ENCODE measurements at places on chromosomes 1 and 21.

GRCh38 chr1:64568171-64568450 is 98.2 kb downstream of the CACHD1 start:
- no peak for DNase-seq

DNA sequence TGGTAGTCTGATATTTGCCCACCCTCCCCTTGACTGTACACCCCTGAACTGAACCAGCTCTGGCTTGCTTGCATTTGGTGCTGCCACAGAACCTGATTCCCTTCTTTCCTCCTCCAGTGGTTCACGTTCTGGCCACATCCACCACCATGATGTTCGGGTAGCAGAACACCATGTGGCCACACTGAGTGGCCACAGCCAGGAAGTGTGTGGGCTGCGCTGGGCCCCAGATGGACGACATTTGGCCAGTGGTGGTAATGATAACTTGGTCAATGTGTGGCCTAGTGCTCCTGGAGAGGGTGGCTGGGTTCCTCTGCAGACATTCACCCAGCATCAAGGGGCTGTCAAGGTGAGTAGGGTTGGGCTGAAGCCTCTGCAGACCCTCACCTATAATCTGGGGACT is 1.8 kb downstream of the CDC20 start:
- no peak for DNase-seq

GRCh38 chr1:58104960-58105359 is 441.6 kb downstream of the OMA1 start:
- DNase-seq: no peak

GRCh38 chr21:27026501-27026900 is 59.6 kb upstream of the ADAMTS5 start:
- DNase-seq: peak; percentile 32

GRCh38 chr1:45554198-45554597 is 3.6 kb downstream of the AKR1A1 start:
- no peak for DNase-seq

DNA sequence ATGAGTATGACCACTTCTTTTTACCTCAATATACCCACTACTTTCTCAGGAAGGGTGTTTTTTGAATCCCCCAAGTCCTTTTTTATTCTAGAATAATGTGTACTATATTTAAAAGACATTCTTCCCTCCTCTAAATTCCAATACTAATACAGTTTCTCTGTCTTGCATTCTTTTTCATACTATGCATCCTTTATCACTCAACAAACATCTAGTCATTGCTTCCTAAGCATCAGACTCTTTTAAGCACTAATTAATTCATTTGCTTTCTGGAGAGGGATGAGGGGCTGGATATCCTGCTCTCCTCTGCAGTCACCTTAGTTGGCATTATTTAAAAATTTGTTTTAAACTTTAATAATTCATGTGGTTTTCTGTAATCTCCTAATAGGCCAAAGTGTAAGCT is 838.8 kb downstream of the KCNT2 start:
- DNase-seq: no peak

DNA sequence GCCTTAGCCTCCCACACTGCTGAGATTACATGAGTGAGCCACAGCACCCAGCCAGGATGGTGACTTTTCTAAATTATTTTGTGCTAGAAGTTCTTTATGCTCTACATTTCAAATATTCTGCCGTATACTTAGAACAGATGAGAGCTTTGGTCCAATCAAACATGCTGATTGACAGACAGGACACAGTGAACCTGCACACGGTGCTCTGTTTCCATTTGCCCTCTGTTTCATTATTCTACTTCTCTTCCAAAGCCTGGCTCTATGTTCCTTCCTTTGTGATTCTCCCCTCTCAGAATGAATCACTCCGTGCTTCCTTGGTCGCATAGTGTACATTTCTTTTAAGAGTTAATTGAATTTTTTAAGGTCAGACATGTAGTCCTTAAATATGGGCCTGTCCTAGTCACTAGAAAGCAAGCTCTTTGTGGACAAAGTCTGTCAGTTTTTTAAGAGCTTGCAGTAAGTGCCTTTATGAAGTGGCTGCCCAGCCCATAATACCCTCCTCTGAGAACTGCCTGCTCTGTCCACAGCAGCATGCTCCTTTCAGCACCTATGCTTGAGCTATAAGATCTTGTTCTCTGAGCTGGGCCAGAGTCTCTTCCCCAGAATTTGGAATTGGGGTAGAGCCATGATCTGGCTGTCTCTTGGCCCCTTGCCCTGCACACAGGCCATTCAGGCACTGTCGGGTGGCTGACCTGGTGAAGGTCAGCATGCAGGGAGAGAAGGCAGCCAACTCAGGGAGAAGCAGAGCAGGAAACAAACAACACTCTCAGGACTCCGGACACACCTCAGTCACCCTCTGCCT is 66.8 kb upstream of the SLC44A3 start:
- no peak for DNase-seq

DNA sequence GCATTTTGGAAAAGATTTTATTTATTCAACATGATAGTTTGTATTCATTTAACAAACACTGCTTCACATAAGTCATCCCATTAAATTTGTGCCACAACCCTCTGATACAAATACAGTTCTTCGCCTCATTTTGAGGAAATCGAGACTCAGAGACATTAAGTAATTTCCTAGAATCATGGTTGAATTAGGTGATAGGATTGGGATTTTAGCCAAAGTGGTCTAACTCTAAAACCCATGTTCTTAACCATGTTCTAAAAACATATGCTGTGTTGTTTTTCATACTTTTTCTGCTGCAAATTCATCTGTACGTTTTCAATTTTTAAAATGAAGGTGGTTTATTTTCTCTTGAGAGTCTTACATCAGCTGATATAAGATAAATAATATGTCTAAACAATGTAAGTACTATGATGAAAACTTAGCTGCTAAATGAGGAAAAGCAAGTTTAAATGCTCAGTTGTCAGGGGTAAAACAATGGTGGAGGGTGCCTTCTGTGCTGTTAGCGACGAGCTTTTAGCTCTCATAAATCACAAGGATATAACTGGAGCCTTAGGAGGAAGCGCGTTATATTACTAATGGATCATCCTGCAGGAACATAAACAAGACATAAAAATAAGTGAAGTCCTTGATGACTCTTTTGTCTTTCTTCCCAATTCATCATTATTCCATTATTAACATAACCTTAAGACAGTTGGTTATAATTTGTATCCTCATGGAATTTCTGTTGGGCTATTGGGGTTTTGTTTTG is 97.7 kb downstream of the CACHD1 start:
- no peak for DNase-seq

DNA sequence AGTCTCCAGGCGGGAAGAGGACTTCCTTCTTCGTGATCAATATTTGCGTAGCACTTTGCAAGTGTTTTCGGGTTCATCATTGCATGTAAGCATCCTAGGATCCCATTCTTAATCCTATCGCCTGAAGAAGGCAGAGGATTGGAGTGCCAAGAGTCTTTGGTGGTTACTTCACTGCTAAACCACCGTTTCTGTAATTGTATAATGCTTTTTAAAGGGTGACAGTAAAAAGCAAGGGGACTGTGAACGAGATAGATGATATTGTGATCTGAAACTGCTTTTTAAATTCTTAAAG is 345 bp upstream of the ALDH9A1 start:
- DNase-seq: no peak

DNA sequence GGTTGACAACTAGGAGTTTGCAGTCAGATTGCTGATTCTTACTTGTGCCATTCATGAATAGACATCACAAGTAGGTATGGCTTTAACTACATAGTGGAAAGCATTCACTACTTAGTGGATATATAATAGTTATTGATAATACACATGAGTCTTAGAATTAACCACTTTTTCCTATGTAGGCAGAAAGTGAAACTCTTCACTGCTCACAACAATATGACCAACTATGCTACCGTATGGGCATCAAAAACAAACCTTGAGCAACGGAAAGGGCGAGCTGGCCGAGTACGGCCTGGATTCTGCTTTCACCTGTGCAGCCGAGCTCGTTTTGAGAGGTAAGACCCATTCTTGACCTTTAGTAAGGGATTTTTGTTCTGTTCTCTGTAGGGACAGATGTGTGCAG is 38.7 kb downstream of the DHX9 start:
- no peak for DNase-seq

DNA sequence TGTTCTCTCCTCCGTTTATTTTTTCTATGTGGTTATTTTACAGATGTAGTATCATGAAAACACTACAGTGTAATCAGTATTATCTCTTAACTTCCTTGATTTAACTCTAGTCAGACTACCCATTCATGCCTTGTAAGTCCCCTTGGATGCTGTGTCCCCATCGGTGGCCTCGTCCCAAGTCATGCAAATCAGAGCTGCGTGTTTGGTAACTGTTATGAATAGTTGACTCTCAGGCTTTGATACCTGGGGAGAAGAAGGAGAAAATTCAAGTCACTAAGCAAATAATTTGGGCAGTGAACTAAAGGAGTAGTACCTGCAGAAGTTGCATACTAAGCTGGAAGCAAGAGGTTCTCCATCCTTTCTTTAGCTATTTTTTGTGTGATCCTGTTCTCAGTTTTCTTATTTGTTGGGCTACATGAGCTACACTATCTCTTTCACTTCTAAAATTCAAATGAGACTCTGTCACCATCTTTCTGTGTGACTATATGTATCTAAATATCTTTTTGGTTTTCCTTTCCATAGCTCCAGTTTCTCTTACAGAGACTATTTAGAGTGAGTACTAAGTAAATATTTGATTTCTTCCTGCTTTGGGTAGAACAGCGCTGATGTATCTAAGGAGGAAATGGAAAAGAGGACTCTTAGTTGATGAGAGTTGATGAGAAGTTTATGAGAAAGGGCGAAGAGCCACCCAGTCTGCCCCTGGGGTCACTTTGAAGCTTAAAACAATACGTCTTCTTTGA is 50.9 kb downstream of the VANGL2 start:
- DNase-seq: no peak

- no peak for DNase-seq
Measured at GRCh38 chr1:94111879-94112278, 9.1 kb downstream of the ABCA4 start.

DNA sequence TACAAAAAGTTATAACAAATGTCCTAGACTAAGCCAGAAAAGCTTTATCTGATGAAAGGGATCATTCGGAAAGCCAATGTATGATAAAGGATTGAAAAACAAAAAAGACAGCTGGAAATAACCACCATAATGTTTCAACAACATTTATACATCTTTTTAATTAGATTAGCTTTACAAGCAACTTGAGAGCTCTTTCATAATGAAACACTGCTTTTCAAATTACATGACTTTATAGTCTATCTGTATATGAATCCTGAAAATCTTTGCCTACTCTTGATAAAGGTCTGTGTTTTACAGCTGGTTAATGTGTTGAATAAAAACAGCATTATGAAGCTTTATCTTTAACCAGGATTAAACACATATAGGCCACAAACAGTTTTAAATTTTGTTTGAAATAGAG is 25.5 kb downstream of the SPRTN start:
- no peak for DNase-seq

GRCh38 chr1:177744906-177745305 is 225.0 kb downstream of the SEC16B start:
- DNase-seq: no peak

- no peak for DNase-seq
Measured at GRCh38 chr1:101191049-101191448, 45.8 kb upstream of the S1PR1 start.

DNA sequence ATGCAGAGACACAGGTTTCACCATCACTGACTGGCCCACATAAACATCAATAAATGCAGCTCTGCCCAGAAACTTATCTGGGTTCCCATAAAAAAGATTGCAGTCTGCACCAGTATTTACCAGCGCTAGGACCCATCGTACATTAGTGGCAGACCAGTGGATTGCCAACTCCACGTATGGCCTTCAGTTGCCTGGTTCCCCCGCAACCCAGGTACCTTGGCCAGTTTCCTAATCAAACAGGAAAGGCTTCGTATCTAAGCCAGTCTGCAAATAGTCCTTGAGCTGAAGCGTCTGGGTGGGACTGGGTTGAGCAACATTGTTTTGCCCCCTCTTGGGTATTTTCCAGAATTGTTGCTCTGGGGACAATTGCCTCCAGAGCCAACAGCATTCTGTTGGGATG is 1639.3 kb downstream of the MRPL39 start:
- no peak for DNase-seq

GRCh38 chr1:24027838-24028468 is 47.8 kb upstream of the SRSF10 start:
- peak; percentile 51 for DNase-seq

DNA sequence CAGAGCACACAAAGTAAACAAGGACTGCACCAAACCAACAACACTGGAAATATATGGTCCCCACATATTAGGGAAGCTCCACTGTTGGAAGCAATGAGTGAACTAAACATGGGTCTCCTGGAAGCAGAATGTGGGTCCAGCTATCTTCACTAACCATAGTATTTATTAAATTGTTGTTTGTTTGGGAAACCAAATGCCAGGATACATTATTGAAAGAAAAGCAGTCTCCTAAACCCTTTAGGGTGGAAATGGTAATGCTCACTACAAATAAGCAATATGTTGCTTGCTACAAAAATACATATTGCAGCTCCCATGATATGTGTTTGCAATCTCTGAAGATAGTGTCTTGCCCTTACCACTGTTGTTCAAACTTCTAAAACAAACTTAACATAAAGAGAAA is 2.2 kb downstream of the NEGR1 start:
- no peak for DNase-seq

GRCh38 chr21:34613679-34614627 is 960 bp downstream of the RCAN1 start:
- no peak for DNase-seq

DNA sequence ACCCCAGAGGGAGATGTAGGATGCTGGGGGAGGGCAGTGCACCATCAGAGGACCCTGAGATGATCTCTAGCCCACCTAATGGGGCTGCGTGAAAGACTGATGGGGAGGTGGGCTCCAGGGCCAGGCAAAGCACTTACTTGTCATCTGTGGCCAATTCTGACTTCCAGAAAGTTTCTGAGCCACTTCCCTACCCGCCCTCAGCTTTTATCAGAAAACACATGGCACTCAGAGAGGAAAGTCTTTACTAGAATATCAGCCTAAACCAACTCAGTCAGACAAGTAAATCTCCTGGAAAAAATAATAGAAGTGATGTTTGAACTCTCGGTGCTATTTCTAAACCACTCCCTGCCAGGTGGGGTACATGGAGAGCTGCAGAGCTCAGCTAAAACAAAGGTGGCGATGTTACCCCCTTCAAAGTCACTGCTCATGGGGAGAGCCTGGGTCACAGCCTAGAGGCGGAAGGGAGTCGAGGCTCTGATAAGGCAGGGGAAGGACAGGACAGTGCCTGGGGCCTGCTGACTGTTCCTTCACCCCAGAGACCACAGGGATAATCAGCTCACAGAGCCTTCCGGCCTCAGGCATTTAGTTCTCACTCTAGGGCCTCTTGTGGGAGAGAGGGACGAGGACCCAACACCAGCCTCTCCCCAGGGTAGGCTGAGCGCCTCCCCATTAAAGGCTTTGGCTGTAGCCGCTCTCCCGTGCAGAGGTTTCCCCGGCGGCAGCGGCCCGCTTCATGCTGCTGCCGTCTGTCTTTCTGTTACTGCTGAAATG is 14.2 kb downstream of the SMIM12 start:
- no peak for DNase-seq

- DNase-seq: no peak
Measured at GRCh38 chr1:162131400-162132321, 62.2 kb downstream of the NOS1AP start.
